Right lobe of liver (tissue), 6 donors: ENCODE measurements at places on chromosomes 11 and 22.

DNA sequence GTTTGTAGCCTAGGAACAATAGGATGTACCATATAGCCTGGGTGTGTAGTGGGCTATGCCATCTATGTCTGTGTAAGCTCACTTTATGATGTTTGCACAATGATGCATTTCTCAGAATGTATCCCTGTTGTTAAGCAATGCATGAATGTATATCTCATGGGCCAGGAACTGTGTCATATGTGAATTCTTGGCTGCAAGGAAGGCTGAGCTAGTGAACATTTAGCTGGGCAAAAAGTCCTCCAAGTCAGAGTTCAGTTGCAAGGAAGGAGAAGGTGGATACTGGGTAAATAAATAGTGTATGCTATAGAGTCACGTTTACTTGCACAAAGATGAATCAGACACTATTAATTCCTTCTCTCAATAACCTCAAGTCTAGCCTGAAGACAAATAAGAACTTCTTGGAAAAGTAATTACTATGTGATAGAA, 136.1 kb downstream of the EHF start:
- DNase-seq = no peak

DNA sequence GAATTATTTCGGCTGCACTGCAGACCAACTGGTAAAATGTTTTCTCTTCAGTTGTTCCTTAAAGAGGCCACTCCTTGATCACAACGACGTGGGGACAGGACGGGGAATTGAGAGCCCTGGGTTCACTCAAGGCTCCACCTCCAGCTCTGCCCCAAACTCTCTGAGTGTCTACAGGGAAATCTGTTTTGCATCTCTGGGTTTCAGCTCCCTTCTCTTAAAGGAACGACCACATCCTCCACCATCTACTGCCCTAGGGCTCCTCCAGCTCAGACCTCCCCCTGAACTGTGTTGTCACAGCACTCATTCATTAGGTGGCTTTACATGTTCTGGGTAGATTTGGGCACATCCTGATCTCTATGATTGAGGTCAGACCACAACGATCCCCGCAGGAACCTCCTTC, 5.1 kb upstream of the PPFIA1 start:
- DNase-seq = no peak

- no peak for DNase-seq
Measured at GRCh38 chr11:95487391-95487790, 256.4 kb upstream of the SESN3 start.

DNA sequence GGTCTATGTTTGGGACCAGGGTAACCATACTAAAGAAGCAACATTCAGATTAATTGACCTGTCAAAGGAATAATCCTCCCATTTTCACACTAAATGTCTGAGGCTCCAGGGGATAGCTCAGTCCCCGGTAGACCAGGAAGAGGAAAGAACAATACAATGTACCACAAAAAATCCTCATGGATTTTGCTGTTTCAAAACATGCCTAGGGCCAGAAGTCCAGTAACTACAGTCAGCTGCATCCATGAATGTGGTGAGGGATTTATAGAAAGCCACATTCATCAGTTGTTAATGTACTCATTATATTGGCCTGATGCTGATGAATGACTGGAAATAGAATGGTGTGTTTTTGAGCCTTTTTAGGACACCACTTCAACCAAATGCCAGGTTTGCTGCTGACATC, 6.9 kb upstream of the ETS1 start:
- DNase-seq = no peak

DNA sequence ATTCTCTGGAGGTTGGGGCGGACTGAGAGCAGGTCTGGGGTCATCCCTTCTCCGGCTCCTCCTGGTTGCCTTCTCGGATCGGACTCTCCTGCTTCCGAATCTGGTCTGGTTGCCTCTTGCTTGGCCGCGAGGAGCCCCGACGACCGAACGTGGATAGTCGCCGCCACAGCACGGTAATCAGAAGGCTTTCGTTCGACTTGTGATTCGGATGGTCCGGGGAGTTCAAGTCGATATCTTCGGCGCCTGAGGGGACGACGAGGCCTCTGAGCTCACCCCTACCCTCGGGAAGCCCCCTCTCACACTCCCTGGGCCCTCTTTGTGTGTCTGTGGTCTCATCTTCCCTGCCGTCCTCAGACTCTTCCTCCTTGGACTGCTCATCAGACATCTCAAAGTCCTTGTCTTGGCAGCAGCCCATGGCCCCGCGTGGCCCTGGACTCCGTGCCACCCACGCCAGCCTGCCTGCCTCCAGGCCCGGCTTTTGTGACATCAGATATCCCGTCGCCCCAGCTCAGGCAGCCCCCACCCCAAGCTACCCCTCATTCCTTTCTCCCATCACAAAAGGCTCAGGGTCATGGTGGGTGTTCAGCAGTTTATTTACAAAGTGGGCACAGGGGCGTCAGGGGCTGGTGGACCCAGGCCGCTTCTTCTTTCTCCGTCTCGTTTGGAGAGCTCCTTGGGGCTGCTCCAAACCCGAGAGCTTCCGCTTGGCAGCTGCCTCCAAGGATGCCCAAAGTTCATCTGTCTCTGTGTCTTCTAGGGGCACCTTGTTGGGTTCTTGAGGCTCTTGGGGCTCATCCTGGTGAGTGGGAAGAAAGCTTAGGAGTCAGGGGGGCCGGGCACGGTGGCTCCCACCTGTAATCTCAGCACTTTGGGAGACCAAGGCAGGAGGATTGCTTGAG, at the start of gene TEX54:
Gene TEX54, minus strand, starts transcription at position 506 of the 899 bp plus-strand sequence.
- peak; percentile 62 for DNase-seq

DNA sequence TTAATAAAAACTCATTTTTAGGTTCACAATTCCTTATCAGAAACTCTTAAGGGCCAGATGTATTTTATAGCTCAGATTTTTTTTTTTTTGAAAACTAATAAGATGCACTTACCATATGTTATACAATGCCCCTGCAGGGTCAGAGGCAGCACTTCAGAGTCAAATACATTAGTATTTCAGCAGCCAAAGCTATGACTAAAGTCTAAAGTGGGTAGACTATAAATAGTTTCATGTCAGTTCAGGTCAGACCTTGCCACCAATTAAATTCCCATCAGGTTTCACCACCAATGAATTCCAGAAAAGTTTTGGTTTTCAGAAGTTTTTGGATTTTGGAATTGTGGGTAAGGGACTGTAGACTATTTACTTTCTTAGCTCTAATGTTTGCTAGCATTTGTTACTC, 75.9 kb downstream of the FAM83F start:
- DNase-seq = no peak

GRCh38 chr11:113991170-113991569, 16.3 kb downstream of the HTR3A start:
- no peak for DNase-seq

- no peak for DNase-seq
Measured at GRCh38 chr22:19836512-19836911, 18.2 kb downstream of the GNB1L start.

DNA sequence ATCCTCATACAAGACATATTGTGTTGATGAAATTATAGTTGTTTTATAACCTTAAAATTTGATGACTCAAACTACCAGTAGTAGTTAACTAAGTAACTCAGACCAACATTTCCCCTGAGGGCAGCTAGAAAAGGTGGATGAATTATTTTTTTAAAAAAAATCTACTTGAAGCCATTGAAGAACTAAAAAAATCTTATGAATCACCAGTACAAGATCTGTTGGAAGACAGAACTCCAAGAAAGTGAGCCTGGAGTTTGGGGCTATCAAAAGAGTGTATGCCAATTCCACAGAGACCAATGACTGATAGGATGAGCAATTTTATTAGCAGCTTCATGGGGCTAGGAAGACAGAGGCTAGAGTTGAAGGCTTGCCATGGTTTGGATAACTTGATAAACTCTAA, 72.4 kb downstream of the CYP2R1 start:
- no peak for DNase-seq

- no peak for DNase-seq
Measured at GRCh38 chr11:13550761-13551160, 55.0 kb upstream of the PTH start.

DNA sequence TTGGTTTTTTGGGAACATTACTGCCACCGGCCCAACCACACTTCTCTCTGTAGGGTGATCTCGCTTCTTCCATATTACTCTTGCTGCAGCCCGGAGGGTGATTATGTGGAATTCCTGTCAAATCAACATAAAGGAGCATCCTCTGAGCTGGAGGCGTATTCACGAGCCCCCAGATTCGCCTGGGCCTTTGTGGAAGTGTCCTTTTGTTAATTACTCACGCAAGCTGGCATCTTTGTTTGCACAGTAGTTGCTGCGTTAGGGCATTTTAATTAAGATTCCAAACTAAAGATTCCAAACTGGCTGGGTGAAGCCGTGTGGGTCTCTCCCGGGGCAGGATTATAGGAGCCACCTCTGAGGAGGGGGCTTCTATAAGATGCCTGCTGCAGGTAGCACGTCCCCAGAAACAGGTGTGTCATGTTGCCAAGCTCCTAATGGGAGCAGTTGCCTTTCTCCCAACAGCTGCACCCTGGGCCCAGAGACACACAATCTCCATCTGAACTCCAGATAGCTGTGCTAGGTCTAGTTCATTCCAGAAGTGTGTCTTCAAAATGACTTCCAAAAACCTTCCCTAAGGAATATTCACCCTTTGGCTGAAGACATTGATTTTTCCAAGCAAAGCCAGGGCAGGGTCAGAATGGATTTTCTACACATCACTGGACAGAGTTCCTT, 40.9 kb downstream of the SHISAL1 start:
- DNase-seq = peak; percentile 2

DNA sequence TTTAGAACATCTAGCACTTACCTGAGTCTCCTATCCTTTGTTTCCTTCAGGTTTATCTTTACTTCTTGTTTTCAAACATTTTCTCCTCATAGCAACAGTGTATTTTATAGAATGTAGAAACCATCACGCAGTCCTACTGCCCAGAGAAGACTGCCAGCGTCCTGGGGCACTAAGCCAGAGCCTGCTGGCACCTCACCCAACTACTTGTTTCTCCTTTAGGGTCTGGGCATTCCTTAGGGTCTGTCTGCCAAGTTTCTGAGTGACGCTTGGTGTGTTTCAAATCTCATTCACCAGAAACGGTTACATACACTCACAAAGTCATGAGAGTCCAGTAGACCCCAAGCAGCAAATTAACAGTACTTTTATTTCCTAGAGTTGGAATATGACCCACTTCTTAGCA, 49.6 kb upstream of the SLC25A1 start:
- no peak for DNase-seq

DNA sequence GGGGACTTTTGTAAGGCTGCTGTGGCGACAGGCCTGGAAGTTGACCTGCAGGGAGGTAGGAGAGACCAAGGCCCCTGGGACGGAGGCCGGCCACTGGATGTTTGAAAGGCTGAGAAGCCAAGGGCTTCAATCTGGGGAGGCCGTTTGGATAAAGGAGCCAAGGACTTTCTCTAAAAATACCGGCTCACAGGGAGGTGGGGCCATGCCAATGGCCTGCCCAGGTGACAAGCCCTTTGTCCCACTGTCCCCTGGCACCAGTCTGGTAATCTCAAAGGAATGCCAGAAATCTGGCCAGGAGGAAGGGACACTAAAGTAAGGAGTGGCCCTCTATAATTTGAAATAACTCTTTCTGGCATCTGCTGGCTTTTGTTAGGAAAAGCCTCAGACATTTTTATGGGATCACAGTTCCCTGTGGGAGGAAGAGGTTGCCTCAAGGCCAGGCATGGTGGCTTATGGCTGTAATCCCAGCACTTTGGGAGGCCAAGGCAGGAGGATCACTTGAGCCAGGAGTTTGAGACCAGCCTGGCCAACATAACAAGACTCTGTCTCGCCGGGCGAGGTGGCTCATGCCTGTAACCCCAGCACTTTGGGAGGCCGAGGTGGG, 1.9 kb upstream of the CHKA start:
- DNase-seq = peak; percentile 79

DNA sequence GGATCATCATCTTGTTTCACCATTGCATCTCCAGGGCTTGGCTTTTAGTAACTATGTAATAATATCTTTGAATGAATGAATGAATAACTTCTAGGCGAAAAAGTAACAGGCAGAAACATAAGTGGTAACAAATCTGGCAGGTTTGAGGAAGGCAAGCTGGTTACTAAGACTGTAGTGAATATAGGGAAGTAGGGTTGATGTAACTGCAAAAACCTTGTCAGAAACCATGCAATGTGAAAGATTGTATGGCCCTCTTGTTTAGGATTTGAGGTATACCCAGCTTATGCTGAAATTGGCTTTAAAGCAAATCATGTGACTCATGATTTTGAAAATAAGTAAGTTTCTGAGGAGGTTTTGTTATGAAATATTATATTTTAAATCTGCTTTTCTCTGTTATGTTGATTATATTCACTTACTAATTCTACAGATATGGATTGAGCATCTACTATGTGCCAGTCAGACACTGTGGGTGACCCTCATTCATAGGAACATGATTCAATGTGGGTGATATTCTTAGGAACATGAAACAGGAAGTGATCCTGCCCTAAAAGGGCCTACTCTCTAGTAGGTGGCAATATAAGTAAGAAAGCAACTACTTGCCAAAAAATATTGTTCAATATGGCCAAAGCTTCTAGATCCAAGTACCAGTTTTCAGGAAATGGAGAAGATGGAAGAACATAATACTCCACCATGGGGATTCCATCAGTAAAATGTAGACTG, 115.5 kb upstream of the CCDC90B start:
- DNase-seq = no peak

- no peak for DNase-seq
Measured at GRCh38 chr11:71178076-71178475, 74.3 kb downstream of the SHANK2 start.

- DNase-seq = no peak
Measured at GRCh38 chr22:44894782-44895181, 115.0 kb downstream of the PHF21B start.

DNA sequence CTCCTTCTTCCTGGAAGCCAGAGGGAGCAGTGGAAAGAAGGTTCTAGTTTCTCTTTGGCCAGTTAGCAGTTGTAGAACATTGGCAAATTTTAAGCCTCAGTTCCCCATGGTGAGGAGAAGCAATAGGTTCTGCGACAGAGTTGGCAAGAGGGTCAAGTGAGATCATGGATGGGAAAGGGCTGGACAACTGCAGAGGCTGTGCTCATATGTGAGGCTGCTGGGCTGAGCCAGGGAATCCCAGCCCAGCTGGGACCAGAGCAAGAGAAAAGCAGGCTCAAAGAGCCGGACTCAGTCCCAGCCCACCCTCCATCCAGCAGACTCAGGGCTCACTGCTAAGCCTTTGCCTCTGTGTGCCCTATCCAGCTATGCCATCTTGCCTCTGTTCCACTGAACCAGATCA, 66.8 kb upstream of the MYOD1 start:
- DNase-seq = no peak
